ENCODE measurements at places on chromosomes 1 and 21.

DNA sequence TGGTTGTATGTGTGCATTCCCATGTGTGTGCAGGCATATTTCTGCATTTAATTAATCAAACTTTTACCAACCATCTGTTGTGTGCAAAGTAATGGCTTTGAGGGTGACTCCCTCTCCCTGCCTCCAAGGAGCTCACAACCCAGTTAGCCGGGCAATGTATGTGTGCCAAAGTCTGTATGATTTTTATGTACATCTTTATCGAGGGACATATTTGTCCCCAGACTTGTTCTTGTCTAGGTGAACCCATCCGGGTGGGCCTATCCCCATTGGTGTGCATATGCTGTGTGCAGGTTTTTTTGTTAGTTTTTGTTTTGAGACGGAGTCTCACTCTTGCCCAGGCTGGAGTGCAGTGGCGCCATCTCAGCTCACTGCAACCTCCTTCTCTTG is 1.8 kb downstream of the SYTL1 start:
- DNase-seq: no peak

- no peak for DNase-seq
Measured at GRCh38 chr1:61005614-61006580, 76.5 kb upstream of the NFIA start.

- DNase-seq: peak; percentile 88
Measured at GRCh38 chr21:14533499-14534428, 12.4 kb downstream of the SAMSN1 start.

DNA sequence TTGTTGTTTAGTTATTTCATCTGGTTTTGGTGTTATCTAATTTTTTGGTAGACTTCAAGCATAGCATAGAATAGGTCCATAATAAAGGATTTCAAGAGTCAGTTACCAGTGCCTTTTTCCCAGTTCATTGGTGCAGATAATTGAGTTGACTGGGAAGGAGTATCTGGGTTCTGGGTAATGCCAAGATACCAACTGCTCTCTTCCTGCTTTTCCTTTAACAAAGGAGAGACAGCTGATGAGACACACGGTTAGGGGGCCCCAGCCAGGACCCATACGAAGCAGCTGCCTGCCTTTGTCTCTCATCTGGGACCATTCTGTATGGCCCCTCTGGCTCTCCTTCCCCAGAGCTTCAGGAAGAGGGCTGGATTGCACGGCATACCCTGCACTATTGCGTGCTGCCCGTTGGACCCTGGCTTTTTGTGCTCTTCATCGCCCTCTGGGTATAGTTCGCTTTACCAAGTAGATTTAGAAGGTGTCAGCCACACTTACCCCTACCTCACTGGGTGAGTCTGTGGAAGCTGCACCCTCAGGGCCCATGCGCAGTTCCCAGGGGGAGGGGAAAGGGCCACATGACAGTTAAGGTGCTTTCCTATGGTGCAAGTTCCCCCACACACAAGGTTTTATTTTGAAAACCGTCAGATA is 7.0 kb downstream of the NAV1 start:
- no peak for DNase-seq

- no peak for DNase-seq
Measured at GRCh38 chr1:112676543-112676942, 2.1 kb downstream of the MOV10 start.

- peak; percentile 83 for DNase-seq
Measured at GRCh38 chr1:162629651-162630050, 2.6 kb upstream of the DDR2 start.

DNA sequence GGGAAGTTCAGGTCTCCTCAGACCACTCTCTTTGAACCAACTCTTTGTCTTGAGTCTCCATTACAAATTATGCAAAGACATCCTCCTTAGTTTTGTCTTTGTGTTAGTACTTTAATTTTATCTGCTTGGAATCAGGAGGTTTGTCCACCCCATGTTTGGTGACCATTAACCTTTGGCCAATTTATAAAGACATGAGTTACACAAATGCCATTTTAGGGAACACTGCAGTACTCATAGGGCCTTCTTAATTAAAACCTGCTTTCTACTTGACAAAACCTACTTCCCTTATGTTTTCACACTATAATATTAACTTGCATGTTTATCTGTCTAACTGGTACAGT is 7.9 kb upstream of the CDC73 start:
- no peak for DNase-seq

- DNase-seq: peak; percentile 2
Measured at GRCh38 chr1:181936768-181937581, 124.5 kb downstream of the ZNF648 start.

GRCh38 chr1:39076127-39076798 is 50.1 kb downstream of the NDUFS5 start:
- DNase-seq: peak; percentile 86

GRCh38 chr1:79293611-79294010 is 287.1 kb upstream of the ADGRL4 start:
- DNase-seq: peak; percentile 2
